Activated CD8-positive, alpha-beta T cell treated with anti-CD3 and anti-CD28 coated beads for 36 hours (primary cell): ENCODE measurements at places on chromosomes 6 and 20.
A peak's percentile ranks its signal among the peaks of the same experiment; 100 is the strongest.

- DNase-seq: no peak
Measured at GRCh38 chr20:62433658-62434497, 6.5 kb upstream of the RBBP8NL start.

DNA sequence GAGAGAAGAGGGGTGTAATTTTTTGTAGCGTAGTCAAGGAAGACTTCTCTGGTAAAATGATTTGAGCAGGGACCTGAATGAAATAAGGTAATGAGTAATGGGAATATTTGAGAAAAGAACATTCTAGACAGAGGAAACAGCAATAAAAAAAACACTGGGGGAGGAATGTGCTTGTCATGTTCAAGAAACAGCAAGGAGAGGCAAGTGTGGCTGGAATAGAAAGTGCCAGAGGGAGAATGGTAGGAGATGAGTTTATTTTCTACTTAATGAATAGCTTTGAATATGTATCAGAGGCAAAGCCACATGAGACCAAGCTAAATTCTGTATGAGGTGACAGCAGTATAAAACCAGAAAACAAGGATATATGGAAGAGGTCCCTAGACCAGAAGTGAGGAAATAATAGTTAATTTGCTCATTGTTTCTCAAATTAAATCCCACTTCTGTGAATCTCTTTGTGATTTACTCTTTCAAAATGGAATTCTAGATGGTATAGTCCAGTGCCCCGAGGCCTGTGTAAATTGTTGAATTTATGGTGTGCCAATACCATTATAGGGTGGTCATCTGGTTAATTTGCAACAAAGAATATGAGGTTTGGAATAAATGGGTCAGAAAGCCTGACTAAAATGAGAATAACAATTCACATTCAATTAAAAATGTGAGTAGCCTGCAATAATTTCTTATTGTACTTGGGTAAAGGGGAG is 170.2 kb downstream of the CDKAL1 start:
- no peak for DNase-seq

DNA sequence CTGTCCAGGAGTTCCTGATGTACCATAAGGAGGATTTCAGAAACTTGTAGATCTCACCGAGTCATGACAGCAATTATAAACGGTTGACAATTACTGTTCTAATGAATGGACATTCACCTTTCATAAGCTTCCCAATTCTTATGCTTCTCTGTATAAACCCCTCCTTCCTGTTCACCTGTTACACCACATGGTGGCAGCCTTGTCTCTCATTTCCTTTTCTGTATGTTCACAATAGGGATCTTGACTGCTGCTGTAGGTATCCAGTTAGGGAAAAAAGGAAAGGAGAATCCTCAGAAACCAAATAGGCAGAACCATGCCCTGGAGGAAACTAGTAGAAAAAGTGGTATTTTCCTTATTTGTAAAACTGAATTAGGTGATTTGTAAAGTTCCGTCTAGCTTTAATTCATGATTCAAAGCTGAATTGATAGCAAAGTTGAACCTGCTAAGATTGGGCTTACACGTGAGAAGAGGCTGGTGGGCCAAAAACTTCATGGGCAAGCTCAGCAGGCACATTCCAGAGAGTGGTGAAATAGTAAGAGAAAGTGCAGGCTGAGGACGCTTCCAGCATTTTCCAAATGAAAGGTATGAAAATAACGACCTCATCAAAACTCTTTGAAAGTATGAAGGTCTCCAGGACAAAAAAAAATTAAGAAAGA is 29.0 kb upstream of the TBPL1 start:
- DNase-seq: peak; percentile 76

DNA sequence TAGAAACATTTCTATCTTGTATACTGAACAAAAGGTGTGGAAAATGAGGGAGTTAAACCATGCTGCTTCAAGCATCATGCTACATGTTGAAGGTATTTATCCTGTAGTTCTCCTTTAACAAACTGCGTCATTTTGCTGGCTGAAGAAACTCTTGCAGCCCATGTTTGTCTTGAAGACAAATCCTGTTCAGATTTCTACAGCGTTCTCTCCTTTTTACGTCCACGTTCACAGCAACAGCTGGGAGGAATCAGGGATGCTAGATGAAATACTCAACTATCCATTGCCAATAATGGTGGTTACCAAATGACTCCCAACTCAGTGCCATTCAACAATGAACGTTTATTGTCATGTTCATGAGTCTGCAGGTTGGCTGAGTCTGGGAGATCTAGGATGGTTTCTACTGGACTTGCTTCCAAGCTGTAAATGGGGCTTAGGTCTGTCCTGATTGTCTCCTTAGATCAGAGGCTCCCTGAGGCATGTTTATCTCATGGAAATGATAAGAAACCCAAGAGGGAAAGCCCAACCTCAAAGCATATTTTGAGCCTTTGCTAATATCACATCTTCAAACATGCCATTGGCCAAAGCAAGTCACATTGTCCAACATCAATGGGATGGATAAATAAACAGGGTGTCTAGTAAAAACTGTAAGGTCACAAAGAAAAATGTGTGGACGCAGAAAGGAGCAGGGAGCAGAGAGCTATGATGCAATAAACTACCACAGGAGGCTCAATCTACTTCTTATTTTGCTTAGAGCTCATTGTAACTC is 2.7 kb upstream of the PLCB1 start:
- DNase-seq: no peak

DNA sequence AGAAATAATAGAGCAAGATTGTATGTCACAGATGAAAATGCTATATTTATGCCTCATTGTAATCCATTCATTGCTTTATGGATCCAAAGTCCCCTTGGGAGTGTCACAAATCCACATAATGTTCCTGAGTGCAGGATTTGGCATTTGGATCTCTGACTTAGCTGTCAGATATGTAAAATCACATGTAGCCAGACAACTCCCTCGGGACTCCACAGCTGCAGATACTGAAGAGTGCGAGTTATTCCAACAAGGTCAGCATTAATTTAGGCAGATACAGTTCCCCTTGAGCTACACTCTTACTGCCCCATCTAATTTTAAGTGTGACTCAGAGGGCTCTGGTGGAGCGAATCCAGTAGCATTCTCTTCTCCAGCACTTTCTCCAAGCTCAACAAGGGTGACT is 433.2 kb downstream of the CD83 start:
- no peak for DNase-seq

GRCh38 chr20:432677-433299 is 24.7 kb downstream of the RBCK1 start:
- no peak for DNase-seq

- DNase-seq: no peak
Measured at GRCh38 chr6:33566182-33567084, 13.6 kb downstream of the BAK1 start.

DNA sequence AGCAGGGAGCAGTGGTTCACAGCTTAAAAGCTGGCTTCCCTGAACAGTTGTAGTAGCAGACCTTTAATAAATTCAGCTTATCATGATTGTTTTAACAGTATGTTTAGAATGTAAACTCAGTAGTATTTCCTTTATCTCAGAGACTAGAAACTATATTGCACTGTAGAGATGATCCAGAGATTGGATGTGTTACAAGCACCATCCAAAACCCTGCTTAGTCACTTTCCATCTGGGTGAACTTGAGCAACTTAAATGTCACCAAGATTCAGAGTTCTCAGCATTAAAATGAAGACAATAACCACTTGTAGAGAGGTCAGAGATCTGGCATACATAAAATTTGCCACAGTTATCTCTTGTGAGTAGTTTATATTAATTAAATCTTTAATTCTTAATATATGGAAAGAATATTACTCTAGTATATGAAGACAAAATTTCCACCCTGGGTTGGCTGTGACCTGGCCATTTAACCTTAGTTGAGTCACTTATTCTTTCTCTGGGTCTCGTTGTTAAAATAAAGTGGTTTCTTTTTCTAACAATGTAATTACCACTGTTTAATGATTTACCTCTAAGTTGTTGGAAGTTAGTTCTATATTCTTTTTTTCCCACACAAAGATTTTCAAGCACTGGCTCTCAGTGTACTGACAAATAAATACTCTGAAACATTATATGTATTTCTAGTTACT is 239.2 kb upstream of the FKBP1C start:
- no peak for DNase-seq

DNA sequence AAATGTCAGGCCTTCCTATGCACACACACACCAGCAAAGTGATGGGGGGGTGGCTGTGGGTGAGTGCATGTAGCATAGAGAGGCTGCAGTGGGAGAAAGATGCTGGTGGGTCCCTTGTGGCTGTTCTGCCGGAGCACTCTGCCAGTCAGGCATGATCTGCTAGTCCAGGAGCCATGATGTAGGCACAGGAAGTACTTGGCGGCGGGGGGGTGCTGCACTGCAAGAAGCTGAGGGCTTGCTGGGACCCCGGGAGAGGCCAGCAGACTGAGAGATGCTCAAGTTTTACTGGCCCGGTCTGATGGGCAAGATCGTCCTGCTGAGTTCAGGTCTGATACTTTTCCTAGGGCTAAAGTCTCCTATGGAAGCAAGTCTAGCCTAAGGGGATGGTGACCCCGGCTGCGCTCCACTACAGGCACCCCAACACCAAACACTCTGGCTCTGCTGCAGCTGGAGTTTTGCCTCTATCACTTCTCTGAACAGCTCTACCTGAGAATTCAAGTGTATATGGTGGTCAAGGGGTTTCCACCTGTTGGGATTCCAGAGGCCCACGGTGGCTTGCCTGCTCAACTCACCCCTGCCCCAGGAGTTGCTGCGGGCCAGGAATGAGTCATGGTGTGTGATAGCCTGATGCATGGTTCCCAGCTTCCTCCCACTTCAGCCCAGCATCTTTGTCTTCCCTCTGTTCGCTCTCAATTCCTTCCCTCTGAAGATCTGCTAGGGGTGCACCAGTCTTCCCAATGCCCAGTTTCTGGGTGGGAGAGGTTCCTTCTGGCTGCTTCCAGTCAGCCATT is 971.8 kb upstream of the ADGRB3 start:
- no peak for DNase-seq

DNA sequence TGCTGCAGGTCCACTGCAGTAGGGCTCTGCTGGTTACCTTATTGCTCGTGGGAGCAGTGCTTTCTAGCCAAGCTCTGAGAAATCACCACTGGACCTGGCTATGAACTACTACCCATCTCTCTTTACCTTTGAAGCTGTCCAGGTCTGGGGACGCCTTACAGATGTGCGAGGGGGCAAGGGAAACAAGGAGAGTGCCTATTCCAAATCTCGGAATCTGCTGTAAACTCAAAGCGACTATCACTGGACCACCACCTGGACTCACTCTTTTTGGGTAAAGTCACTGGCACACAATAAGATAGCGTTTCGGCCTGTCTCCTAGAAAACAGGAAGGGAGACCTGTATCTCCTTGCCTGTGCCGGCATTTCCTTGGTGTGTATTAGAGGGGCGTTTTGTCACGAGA is 5.3 kb downstream of the NRN1 start:
- DNase-seq: no peak
